ENCODE measurements at places on chromosomes 2 and 18.

DNA sequence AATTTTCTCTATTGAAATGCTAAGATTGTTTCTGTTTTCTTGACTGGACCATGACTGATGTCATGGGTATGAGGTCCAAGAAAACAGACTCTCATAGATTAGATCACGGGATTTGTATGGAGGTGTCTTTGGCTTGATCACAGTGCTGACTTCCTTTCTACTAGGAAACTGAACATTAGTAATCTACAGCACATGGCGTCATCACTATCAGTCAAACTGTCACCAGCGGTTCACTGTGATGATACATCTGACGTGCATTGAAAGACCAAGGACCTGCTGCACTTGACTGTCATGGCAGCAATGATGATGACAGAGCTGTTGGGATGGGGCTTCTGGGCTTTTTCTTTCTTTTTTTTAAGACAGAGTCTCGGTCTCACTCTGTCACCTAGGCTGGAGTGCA, 28.2 kb upstream of the IMPA2 start:
- DNase-seq = no peak

DNA sequence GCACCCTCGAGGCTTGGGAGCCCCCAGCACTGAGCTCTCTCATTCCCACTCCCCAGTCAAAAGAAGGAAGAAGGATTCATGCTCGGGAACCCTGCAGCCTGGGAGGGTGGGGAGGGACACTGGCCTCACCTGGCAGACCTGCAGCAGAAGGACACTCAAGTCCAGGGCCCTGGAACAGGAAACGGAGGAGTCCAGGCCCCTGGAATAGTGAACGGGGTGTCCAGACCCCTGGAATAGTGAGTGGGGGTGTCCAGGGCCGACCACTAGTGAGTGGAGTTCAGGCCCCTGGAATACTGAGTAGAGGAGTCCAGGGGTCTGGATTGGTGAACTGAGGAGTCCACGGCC, 292.5 kb downstream of the NDUFA10 start:
- no peak for DNase-seq

- no peak for DNase-seq
Observed at GRCh38 chr2:191885650-191886049, 38.8 kb upstream of the CAVIN2 start.

DNA sequence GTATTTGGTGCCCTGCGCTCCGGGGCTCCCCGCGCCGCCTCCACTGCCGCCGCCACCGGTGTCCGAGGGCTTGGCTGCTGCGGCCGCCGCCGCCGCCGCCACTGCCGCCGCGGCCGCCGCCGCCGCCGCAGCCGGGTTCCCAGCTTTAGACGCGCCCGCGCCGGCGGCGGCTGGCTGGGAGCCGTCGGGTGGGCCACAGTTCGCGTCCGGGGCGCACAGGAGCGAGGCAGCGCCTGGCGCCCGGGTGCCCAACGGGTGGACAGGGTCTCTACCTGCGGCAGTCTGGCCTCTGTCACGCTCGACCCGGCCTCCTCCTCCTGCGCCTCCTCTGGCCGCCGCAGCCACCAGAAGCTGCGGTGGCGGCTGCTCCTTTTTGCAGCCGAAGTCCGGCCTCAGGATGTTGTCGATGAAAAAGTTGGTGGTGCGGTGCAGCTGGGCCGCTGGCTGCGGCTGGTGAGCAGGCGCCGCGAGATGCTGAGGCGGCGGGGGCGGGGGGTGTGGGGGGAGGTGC, 951 bp downstream of the EN1 start:
- no peak for DNase-seq

DNA sequence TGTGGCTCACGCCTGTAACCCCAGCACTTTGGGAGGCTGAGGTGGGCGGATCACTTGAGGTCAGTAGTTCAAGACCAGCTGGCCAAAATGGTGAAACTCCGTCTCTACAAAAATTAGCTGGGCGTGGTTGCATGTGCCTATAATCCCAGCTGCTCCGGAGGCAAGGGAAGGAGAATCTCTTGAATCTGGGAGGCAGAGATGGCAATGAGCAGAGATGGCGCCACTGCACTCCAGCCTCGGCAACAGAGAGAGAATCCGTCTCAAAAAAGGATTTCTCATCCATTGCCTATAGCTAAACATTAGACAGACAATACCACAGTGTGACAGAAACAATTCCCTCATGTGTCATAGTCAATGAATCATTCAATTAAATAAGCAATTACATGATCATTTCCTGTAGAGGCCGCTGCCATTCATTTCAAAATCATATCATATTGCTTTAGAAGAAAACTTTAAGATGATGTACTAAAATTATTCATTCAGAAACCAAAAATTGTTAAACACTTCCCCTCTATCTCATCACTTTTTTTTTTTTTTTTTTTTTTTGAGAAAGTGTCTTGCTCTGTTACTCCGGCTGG, 69.5 kb upstream of the TGIF1 start:
- no peak for DNase-seq

- DNase-seq = no peak
Observed at GRCh38 chr2:30414961-30415360, 32.1 kb upstream of the LCLAT1 start.

DNA sequence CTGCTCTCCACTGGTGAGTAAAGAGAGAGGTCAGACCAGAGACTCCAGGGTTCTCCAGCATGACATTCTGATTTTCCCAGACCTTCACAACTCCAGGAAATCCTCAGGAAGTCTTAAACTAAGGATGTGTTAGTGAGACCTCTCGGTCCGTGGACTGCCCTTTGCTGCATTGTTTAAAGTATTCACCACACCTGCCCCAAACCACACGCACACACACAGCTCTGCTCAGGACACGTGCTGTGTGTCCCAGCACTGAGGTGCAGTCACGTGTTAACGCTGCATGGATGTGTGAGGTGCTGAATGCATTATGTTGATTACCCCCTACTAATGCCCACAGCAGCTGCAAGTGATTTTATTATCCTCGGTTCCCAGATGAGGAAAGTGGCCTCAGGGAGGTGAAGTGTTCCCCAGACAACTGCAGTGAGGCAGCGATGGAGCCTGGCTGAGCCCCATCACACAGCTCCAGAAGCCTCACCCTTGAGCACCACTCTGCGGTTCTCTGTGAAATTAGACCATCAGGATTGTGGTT, 68.4 kb downstream of the TRAPPC12 start:
- DNase-seq = no peak

- DNase-seq = no peak
Observed at GRCh38 chr2:60438653-60439052, 114.8 kb downstream of the BCL11A start.

GRCh38 chr2:174338671-174339560, 4.2 kb downstream of the SP9 start:
- DNase-seq = no peak

DNA sequence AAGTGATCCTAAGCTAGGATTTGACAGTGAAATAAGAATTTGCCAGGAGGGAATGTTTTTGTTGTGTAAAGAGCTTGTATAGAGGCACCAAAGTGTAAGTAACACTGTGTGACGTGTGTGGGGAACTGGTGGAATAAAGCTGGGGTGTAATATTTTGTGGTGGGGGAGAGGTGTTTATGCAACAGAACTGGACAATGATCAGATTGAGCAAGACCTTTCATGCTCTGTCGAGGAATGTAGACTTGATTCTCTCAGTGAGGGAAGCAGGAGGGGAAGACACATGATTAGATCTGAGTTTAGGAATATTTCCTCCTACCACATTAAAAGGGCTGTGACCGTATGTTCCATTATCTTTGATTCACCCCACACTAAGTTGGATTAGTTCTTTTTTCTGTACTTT, 43.6 kb downstream of the EFEMP1 start:
- no peak for DNase-seq

- DNase-seq = no peak
Observed at GRCh38 chr18:68766433-68766832, 31.4 kb upstream of the CCDC102B start.

GRCh38 chr2:12389344-12390045, 327.2 kb upstream of the TRIB2 start:
- no peak for DNase-seq

- DNase-seq = no peak
Observed at GRCh38 chr2:216724190-216724589, 28.8 kb upstream of the IGFBP5 start.

- DNase-seq = no peak
Observed at GRCh38 chr2:100982431-100982861, 19.6 kb upstream of the RPL31 start.

GRCh38 chr2:55235724-55236538, 3.4 kb downstream of the RPS27A start:
- DNase-seq = no peak

DNA sequence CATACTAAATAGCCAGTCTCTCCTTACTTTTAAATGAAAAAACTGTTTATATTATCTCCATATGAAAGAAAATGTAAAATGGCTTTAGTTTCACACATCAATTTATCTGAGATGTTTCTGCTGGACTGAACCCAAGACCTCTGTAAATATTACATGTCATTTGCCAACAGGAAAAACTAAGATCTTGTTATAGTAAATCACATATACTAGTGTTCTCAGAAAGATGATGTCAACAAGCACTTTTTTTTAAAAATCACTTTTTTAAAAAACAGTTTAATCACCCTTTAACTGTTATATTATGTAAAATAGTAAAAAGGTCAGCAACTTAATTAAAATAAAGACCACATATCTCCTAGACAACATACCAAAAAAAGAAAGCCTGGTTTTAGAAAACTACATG, 46.3 kb downstream of the PTPN2 start:
- no peak for DNase-seq

Measured in ovary (tissue), 10 donors.